ENCODE measurements at places on chromosomes 12 and 14.

- no peak for DNase-seq
These were observed 389.2 kb downstream of the RAD51B start for GRCh38 chr14:68208626-68209317.

DNA sequence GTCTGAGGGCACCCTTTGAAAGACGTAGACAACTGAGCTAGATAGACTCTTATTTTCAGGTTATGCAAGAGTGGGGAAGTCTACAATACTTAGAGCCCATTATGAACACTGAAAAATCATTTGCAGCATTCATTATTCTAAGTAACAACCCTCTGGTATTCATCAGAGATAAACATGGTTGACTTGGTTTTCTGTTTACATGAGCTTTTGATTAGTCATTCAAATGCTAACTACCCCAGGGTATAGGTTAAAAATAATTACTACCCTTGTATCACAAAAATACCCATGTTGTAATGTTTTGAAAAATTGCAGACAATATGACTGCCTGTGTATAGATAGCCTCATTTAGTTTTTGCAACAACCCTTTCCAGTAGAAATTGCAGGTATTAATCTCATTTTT lies 78.5 kb downstream of the PPFIBP1 start:
- DNase-seq: no peak

- peak; percentile 32 for DNase-seq
These were observed 594 bp upstream of the CEP170B start for GRCh38 chr14:104864267-104865080.

DNA sequence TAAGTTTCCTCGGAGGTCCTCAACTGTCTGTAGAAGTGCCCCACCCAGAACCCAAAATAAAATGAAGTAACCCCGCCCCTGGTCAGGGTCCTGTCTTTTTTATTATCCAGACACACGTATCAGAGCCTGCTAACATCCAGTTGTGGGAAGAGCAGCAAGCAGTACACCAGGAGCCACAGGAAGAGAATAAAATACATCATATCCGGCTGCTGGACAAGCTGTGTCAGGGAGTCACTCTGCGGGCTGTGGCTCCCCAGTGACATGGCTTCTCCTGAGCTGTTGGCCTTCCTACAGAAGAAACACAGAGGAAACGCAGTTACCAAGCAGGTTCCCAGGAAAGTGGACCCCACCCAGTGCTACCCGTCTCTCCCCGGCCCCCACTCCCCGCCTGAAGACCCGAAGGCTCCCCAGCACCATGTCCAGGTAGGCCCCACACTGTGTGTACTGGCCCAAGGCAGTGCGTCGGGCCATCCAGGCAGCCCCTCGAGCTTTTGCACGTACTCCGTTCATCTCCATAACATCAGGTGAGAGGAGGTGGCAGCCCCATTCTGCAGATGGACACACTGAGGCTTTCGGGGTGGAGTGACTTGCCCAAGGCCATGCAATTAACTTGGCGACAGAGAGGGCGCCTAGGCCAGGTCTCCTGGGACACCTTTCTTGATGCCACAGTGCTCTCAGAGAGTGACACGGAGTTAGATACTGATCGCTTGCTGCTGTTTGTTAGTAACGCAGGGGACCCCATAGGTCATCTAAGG lies 34.3 kb upstream of the DICER1 start:
- DNase-seq: no peak

- DNase-seq: peak; percentile 44
These were observed 572 bp downstream of the RAN start for GRCh38 chr12:130872179-130873096.

GRCh38 chr12:109714913-109715244 lies 1.3 kb downstream of the FAM222A start:
- no peak for DNase-seq

DNA sequence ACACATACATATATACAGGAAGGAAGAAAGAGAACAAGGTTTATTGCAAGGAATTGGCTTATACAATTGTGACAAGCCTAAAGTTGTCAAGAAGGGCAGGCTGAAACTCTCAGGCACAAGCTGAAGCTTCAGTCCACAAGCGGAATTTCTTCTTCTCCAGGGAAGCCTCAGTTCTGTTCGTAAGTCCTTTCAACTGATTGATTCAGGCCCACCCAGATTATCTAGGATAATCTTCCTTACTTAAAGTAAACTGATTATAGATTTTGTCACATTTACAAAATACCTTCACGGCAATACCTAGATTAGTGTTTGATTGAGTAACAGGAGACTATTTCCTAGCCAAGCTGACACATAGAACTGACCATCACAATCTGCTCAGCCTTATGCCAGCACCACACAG lies 81.5 kb upstream of the TMEM260 start:
- DNase-seq: no peak

- no peak for DNase-seq
These were observed 89.8 kb upstream of the DYRK2 start for GRCh38 chr12:67558775-67559174.

DNA sequence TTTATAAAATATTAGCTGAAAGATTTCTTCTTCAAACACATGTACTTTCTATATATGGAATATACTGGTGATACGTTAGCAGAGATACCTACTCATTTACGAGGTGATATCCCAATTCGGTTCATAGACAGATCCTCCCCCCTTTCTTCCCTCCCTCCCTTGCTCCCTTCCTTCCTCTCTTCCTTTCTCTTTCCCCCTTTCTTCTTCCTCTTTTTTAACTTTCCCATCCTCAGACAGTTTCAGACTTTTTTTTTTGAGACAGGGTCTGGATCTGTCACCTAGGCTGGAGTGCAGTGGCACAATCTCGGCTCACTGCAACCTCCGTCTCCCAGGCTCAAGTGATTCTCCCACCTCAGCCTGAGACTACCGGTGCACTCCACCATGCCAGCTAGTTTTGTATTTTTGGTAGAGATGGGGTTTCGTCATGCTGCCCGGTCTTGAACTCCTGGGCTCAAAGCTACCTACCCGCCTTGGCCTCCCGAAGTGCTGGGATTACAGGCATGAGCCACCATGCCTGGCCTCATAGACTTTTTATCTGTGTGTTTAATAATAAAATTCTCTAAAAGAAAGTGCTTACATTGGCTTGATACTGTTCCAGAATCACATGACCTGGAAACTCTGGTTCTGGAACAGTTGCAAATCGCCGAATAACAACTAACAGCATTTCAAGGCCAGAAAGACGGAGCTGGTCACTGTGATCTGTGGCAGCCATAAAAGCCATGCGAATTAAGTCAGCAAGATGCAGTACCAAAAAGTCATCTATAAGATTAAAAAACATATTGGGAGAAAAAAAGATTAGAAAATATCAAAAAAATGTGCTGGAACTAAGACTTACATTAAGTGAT lies 99.2 kb downstream of the HEATR5A start:
- no peak for DNase-seq

GRCh38 chr12:113071135-113072112 lies 14.9 kb downstream of the DTX1 start:
- DNase-seq: no peak

DNA sequence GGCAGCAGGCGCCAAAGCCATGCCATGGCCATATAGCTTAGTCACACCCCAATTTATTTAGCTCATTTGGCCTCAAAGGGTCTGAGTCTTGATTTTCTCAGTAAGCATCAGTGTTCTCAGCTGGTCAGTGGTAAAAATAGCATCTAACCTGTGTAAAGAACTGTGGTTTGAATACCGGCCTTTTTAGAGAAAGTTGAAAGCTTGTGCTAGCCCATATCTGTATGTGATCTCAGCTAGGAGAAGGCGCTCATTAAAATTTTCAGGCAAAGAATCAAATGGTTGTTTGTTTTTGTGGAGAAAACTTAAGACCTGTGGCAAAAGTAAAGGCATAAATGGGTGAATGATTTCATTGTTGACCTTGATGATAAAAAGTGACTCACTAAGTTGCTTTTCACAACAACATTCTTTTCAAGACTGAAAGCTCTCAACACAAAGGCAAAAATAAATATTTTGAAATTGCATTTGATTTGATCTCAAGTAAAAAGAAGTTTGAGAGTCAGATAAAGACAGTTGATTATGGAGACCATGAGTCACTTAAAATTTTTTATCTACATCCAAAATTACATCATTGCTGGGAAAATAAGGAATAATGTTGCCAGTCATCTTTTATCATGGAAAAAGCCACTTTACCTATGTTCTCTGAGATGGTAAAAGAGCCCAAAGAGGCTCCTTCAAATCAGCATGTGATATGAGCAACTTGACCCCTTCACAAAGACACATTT lies 128.5 kb upstream of the RGS6 start:
- peak; percentile 25 for DNase-seq

DNA sequence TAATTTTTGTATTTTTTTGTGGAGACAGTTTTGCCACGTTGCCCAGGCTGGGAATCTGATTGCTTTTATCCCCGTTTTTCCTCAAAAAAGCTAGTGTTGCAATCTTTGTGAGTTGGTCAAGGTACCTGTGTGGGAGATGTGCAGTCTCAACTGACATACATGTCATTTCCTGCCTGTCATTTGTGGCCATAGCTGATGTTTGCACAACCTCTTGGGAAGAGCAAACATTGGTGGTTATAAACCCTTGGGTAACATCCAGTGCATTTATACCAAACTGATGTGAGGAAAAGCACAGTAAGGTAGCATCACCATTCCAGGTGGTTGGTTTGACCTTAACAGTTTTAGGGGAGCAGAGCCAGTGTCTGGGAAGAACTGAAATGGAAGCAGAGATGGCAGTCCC lies 54.7 kb downstream of the ATG14 start:
- DNase-seq: no peak

DNA sequence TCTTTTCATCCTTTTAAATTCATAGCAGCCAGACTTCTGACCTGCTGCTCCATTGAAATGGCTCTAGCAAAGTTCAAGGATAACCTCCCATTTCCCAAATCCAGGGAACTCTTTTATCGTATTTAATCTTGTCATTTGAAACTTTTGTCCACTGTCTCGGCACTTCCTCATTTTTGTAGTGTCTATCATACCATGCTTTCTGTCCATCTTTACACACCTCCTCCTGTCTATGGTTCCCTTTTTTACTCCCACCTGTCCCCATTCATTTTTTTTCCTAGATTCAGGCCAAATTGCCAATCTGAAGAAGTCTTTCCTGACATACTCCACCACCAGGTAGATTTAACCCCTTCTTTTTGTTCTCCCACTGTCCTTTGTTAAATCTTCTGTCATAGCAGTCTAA lies 31.0 kb downstream of the NFYB start:
- no peak for DNase-seq

DNA sequence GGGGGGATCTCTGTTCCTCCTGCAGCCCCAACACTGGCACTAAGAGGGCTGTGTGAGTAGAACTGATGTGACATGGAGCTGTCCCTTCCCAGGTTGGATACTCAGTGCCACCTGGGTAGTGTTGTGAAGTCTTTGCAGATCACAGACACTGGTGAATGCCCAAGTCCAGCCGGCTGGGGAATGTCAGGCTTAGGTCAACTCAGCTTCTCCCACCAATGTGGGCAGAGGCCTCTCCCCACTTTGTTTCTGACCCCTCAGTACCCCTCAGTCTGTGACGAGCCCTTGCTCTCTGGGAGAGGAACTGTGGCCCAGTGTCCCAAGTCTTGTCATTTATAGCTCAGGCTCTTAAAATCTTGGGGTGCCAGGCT lies 11.3 kb downstream of the SLC25A29 start:
- DNase-seq: no peak

DNA sequence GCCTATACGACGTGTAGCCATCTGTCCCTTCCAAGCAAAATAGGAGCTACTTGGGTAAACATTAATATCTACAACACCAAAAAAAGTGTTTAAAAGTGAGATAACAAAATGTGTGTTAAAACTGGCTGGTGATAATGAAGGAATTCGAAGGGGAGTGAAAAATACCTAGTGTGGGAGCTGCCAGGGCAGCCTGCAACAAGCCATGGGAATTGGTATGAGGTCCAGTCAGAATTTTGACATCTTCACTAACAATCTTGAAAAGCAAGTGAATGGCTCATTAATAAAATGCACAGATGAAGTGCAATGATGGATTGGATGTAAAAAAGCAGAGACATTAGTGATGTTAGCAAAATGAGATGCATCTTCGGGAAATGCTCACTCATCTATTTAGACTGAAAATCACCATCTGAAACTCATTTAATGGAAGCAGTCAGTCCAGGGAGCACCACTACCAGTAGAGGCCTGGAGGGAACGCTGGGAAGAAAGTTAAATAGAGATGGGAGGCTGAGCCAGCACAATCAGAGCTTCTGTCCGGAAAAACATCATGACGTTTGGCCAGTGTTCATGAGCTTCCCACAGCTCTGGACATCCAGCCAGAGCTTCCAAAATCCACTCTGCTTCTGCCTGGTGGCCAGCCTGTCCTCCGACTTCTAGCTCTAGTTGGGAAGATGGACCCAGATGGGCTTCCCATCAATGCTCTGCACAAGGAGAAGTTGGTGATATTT lies 405.0 kb upstream of the TMTC1 start:
- no peak for DNase-seq

DNA sequence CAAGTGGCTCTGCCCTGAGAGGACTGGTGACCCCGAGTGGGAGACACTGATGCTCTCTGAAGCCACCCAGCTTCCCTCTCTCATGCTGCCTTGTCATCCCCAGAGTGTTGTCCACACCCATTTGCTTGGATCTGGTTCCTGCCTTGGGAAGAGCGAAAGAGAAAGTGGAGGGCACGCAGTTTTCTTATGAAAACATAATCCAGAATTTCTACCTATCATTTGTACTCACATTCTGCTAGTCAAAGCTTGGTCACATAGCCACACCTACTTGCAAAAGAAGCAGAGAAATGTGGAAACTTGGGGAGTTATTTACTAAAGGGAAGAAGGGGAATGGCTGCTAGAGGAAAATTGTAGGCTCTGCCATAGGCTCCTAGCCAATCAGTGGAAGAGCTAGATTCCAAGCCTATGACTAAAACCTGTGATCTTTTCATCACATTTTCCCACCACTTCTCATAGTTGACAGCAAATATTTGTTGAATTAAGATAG lies 326.3 kb downstream of the ZFP36L1 start:
- peak; percentile 61 for DNase-seq

DNA sequence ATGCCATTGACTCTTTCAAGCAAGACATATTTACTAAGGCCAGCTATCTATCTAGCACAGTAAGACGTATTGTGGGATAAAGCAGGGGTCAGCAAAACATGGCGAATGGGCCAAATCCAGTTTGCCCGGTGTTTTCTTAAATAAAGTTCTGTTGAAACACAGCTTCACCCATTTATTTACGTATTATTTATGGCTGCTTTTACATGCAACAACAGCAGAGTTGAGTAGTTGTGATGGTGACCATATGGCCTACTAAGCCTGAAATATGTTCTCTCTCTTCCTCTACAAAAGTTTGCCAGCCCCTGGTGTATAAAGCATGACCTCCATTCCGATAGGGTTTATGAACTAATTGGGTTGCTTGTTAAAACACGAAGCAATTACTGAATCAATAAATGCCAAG lies 322.1 kb downstream of the CCDC91 start:
- DNase-seq: no peak
